ENCODE measurements at places on chromosomes 3 and 15. TPM values are rescaled to one million over a fixed set of nuclear protein-coding genes. Genes with fewer than 3 reads are reported as not detected.

C15orf40 gene
- 8.7 TPM for total RNA-seq

CPNE4 gene
- not detected for total RNA-seq

ITIH1 gene
- not detected for total RNA-seq

DNA sequence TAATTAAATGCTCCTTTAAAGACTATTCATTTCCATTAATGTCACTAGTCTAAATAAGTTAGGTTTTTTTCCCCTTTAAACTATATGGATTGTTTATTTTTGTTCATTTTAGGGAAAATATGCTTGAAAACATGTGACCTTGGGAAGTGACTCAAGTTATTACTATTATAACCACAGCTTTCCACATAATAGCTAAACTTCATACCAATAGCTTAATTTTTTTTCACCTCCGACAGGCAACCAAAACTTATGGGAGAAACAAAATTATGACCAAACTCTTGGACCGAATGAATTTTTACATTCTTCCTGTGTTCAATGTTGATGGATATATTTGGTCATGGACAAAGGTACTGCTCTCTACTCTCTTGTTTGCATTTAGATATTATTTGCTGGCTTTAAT, 16.2 kb downstream of the CPA3 start:
- no peaks in the 10 kb centered on the region for H3K36me3 ChIP-seq
- no peaks in the 10 kb centered on the region for H3K4me1 ChIP-seq
- no peaks in the 10 kb centered on the region for H3K27me3 ChIP-seq

DNA sequence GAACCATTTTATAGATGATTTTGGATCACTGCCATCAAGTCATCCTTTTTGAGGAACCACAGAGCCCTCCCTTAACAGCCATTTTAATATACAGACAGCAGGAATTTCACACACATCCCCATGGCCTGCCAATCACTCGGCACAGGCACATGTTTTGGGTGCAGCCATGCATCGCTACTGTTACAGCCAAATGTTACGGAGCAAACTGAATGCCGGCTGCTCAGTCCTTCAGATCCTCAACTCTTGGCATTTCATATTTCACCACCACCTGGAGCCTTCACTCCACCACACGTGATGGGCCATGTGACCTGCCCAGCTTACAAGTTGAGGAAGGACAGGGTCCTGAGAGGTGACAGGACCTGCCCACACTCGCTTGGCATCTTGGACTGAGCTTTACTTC, 90.8 kb downstream of the OXNAD1 start:
- H3K27me3 ChIP-seq, result no peaks in the 10 kb centered on the region
- no peak for DNase-seq
- no peak overlapping the region for H3K4me3 ChIP-seq
- no peaks in the 10 kb centered on the region for H3K36me3 ChIP-seq
- H3K27ac ChIP-seq, result no peak overlapping the region

DNA sequence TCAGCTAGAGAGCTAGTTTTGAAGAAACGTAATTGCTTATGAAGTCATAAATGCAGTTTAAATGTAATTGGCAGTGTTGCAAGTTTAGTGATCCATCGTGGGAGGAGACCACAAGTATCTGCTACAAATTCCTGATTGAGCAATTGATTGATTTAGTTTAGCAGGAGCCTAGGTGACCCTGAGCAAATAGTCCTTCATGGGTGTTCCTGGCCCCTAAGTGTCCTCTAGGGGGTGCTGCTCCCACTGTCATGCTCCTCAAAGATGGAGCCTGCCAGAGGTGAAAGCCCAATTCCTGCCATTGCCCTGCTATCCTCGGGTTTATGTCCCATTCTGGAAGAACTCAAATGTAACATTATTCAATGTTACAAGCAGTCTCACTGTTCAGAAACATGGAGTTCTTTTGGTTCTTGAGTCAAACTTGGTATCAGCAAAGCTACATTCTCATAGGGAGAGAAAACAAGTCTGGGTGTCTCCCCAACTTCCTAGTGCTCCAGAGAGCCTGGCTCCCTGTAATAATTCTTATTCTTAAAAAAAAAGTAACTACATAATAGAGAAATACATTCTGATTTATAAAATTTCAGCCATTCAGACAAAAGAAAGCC, 29.8 kb upstream of the SENP5 start:
- H3K27ac ChIP-seq, result no peak overlapping the region

DNA sequence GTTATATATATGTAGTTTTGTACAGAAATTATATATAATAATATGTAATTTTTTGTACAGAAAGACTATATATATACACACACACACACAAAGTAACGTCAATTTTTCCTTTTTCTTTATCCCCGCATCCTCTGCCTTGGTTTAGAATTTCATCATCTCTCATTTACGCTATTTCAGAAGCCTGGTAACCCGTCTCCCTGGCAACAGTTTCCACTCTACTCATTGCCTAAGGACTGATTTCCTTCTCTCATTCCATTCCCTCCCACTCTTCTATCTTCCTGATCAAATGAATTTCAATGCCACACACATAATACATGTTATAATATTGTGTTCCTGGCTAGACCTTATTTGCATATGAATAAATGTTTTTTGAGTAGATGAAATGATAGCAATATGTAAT, 47.8 kb upstream of the NDN start:
- H3K27ac ChIP-seq, result no peak overlapping the region
- H3K4me1 ChIP-seq, result no peaks in the 10 kb centered on the region
- no peak for DNase-seq
- H3K36me3 ChIP-seq, result no peaks in the 10 kb centered on the region
- no peak overlapping the region for H3K4me3 ChIP-seq

GRCh38 chr15:52857937-52858781, 68.0 kb upstream of the ONECUT1 start:
- no peak overlapping the region for H3K4me3 ChIP-seq
- no peak overlapping the region for H3K27ac ChIP-seq
- H3K36me3 ChIP-seq, result no peaks in the 10 kb centered on the region
- H3K4me1 ChIP-seq, result no peaks in the 10 kb centered on the region
- no peak for DNase-seq

DNA sequence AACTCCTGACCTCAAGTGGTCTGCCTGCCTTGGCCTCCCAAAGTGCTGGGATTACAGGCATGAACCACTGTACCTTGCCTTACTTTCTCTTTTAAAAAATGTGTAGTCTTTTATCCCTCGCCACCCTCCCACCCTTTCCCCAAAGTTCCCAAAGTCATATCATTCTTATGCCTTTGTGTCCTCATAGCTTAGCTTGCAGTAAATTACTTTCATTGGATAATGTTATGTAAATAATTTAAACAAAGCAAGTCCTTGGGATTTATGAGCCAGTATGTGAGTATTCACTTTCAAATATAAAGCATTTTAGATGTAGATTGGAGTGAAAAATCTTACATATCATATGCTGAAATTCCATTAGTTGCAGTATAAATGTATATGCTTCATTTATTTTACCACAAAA, 11.0 kb downstream of the GTF2A2 start:
- H3K36me3 ChIP-seq, result peaks cover 79% of the 10 kb centered on the region
- H3K27me3 ChIP-seq, result no peaks in the 10 kb centered on the region
- DNase-seq, result no peak
- no peaks in the 10 kb centered on the region for H3K4me1 ChIP-seq

GRCh38 chr15:98668566-98669308, 20.4 kb downstream of the IGF1R start:
- no peak overlapping the region for H3K27ac ChIP-seq
- DNase-seq, result no peak
- H3K36me3 ChIP-seq, result no peaks in the 10 kb centered on the region
- no peaks in the 10 kb centered on the region for H3K27me3 ChIP-seq
- H3K4me3 ChIP-seq, result no peak overlapping the region

DNA sequence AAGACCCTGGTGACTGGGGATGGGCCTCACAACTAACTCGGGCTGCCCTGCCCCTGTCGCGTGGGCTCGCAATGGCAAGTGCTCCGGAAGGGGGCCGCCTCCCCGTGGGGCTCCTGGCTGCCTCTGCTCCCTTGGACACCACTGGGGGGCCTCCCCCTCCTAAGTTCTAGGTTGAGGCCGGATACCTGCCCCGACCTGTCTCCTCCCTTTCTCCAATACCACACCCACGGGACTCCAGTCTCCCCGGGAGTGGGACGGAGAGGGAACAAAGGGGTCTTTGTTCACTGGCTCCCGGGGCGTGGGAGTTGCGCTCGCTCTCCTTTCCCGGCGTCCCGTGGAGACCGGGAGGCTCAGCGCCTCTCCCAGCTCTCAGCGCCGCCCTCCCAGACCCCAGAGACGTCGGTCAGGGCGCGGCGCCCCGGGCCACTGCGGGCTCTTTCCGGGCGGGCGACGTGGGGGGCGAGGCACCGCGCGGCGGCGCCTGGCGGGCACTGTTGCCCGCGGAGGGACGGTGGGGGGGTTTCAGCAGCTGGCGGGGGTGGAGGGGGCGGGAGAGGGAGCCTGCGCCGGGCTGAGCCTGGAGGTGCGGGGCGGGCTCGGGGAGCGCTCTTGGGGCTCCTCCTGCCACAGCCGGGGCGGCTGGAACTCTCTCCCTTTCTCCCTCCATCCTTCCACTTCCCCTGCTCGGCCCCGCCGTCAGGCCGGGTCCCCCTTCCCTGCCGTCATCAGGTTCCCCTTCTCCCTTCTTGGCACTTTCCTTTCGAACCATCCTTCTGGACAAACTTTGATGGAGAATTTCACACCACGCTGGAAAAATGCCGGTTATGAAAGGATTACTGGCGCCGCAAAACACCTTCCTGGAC, at the start of gene KCNH8:
KCNH8 (plus strand) TSS at position 606 of the 863 bp plus-strand sequence; CDS start at position 816, 210 bp downstream.
- no peaks in the 10 kb centered on the region for H3K36me3 ChIP-seq
- H3K27ac ChIP-seq, result peak within 1 kb of the TSS; percentile 63
- no peak for DNase-seq
- H3K4me3 ChIP-seq, result peak within 1 kb of the TSS; percentile 86
- H3K27me3 ChIP-seq, result no peaks in the 10 kb centered on the region

GRCh38 chr15:28001641-28002040, 97.5 kb downstream of the OCA2 start:
- H3K27ac ChIP-seq, result no peak overlapping the region
- no peak overlapping the region for H3K4me3 ChIP-seq
- no peaks in the 10 kb centered on the region for H3K27me3 ChIP-seq
- no peaks in the 10 kb centered on the region for H3K4me1 ChIP-seq

- H3K4me1 ChIP-seq, result peaks cover 87% of the 10 kb centered on the region
- no peak overlapping the region for H3K27ac ChIP-seq
- no peak for DNase-seq
- no peaks in the 10 kb centered on the region for H3K36me3 ChIP-seq
- H3K27me3 ChIP-seq, result no peaks in the 10 kb centered on the region
These were observed 9.4 kb downstream of the AKAP13 start for GRCh38 chr15:85389772-85390171.

GRCh38 chr3:188362405-188362831, 208.5 kb downstream of the LPP start:
- DNase-seq, result no peak
- no peaks in the 10 kb centered on the region for H3K36me3 ChIP-seq
- peaks cover 98% of the 10 kb centered on the region for H3K4me1 ChIP-seq
- H3K4me3 ChIP-seq, result no peak overlapping the region

- H3K36me3 ChIP-seq, result peaks cover 7% of the 10 kb centered on the region
- no peak for DNase-seq
- peaks cover 9% of the 10 kb centered on the region for H3K4me1 ChIP-seq
- H3K4me3 ChIP-seq, result no peak overlapping the region
These were observed 250.5 kb downstream of the ADAMTSL3 start for GRCh38 chr15:83904107-83905040.

DNA sequence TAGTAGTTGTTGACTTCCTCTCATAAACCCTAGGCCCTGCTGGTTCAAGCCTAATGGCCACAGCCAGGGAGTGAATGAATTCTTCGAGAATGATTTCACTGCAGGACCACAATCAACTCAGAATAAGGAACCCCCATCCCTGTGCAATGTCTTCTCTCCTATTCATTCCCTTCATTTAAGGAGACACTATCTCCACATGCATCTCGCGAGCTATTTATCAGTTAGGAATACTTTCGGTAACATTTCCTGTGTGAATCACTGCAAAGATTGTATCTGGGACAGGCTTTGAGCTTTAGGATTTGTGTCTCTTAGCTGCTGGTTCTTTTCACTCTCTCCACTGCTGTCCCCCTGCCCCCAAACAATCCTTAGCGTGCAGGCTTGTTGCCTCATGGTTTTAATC, 94.4 kb downstream of the MYLK start:
- no peak overlapping the region for H3K27ac ChIP-seq
- no peaks in the 10 kb centered on the region for H3K27me3 ChIP-seq
- H3K36me3 ChIP-seq, result no peaks in the 10 kb centered on the region
- H3K4me3 ChIP-seq, result no peak overlapping the region

DNA sequence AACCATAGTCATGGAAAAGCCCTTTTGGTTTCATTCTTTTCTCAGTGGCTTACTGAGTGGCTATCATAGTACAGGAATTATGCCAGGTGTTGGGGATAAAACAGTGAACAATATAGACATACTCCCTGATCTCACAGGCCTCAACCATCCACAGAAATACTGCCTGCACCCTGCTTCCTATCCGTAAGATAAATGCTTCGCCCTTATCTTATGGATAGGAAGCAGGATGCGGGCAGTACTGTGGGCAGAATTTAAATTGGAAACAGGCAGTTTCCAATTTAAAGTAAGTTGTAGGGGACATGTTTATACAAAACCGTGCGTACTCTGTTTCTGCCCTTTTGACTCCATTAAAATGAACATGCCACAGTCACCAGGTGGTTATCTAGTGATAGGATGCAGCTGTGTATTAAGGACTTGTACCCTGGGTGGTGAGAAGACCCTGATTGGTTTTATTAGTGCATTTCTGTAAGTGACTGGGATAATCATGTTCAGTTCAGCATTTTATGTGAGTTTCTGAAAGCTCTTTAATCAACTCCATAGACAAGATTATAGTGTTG, 141.8 kb upstream of the BHLHE40 start:
- H3K4me1 ChIP-seq, result no peaks in the 10 kb centered on the region
- H3K27me3 ChIP-seq, result no peaks in the 10 kb centered on the region
- H3K27ac ChIP-seq, result no peak overlapping the region
- H3K4me3 ChIP-seq, result no peak overlapping the region
- no peak for DNase-seq
- H3K36me3 ChIP-seq, result peaks cover 45% of the 10 kb centered on the region

DNA sequence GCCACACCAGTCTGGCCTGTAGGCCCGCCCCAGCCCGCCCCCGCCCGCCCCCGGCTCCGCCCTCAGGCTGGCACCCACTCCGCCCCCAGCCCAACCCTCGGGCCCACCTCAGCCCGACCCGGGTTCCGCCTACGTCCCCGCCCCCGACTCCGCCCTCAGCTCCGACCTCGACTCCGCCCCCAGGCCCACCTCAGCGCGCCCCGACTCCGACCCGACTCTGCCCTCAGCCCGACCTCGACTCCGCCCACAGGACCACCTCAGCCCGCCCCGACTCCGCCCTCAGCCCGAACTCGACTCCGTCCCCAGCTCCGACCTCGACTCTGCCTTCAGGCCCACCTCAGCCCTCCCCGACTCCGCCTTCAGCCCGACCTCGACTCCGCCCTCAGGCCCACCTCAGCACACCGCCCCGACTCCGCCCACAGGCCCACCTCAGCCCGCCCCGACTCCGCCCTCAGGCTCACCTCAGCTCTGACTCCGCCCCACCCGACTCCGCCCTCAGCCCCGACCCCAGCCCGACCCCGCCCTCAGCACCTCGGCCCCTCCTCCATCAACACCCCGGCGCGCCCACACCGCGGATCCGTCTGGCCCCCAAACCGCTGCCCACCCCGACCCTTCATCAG, at the start of gene RAB43:
RAB43 (minus strand) TSS at position 13 of the 620 bp plus-strand sequence. CDS start 315 bp downstream, outside the sequence.
- no peaks in the 10 kb centered on the region for H3K27me3 ChIP-seq
- peaks cover 31% of the 10 kb centered on the region for H3K4me1 ChIP-seq
- peak within 1 kb of the TSS; percentile 72 for H3K4me3 ChIP-seq

GRCh38 chr3:186109897-186110803, 1.3 kb upstream of the ETV5 start:
- DNase-seq, result no peak
- H3K27ac ChIP-seq, result peak overlapping the region; percentile 79
- no peaks in the 10 kb centered on the region for H3K27me3 ChIP-seq
- peak overlapping the region; percentile 69 for H3K4me3 ChIP-seq

Data from esophagus muscularis mucosa (tissue), 4 donors.